ENCODE measurements at places on chromosomes 3 and 15. TPM values are rescaled to one million over a fixed set of nuclear protein-coding genes. Genes with fewer than 3 reads are reported as not detected.
A peak's percentile ranks its signal among the peaks of the same experiment; 100 is the strongest.

The RASGRP1 gene
- 0.99 TPM for total RNA-seq

The MAGI1 gene
- 17.1 TPM for total RNA-seq

The CD200R1L gene
- total RNA-seq = not detected

The GOLGA6B gene
- total RNA-seq = not detected

The KNG1 gene
- not detected for total RNA-seq

The TM6SF1 gene
- 6.2 TPM for total RNA-seq

The GRAMD2A gene
- 0.33 TPM for total RNA-seq

The CD276 gene
- 39.1 TPM for total RNA-seq

The CHL1 gene
- total RNA-seq = 46.5 TPM

The MORC1 gene
- total RNA-seq = not detected

The PEX11A gene
- total RNA-seq = 19.5 TPM

The CDCP1 gene
- 3.0 TPM for total RNA-seq

GRCh38 chr15:80580536-80581260 is 114.4 kb upstream of the ABHD17C start:
- DNase-seq = no peak

- DNase-seq = no peak
These were observed 35.6 kb downstream of the SNAPC5 start for GRCh38 chr15:66461917-66462316.

- no peak for DNase-seq
These were observed 18.1 kb downstream of the LARP6 start for GRCh38 chr15:70835841-70836240.

GRCh38 chr15:65027593-65027992 is 1.8 kb downstream of the MTFMT start:
- no peak for DNase-seq

- no peak for DNase-seq
These were observed 21.8 kb upstream of the PTX3 start for GRCh38 chr3:157414861-157415260.

- no peak for DNase-seq
These were observed 286.5 kb downstream of the NSUN3 start for GRCh38 chr3:94349310-94349878.

- no peak for DNase-seq
These were observed 208.5 kb downstream of the CLSTN2 start for GRCh38 chr3:140143367-140144069.

- DNase-seq = no peak
These were observed 54.3 kb downstream of the GLB1 start for GRCh38 chr3:33042668-33043067.

DNA sequence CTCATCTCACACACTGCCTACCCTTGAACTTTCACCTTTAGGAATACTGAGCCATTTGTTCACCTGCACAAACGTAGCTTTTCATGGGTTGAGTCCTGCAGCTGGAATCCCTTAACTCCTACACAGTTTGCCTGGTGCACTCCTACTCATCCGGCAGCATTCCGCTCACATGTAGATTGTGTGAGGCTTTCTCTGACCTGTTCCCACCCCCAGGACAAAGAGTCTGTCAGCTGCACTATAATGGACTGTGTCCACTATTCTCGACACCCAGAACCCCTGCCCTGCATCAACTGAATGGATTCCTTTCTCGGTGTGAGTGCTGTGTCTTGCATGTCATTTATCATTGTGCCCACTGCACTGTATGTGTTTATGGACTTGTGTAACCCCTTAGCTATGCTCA is 54.9 kb downstream of the EPHB3 start:
- no peak for DNase-seq

DNA sequence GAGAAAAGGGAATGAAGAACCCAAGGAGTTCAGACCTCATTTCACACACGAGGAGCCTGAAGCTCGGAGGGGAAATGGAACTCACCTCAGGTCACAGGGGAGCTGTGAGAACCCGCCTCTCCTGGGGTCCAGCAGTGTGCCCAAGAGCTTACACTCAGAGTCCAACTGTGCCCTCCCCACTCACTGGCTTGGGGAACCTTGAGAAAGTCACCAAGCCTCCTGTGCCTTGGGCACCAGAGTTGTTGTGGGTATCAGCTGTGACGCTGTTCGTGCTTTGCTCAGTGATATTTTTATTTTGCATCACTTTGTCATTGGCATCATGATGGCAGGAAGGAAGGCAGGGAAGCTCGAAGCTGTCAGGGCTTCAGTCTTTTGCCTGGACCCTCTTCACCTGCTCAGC is 83.4 kb downstream of the TLE3 start:
- no peak for DNase-seq

- DNase-seq = no peak
These were observed 109.6 kb downstream of the PLD1 start for GRCh38 chr3:171700653-171701052.

GRCh38 chr15:99143655-99144610 is 39.1 kb downstream of the SYNM start:
- no peak for DNase-seq

DNA sequence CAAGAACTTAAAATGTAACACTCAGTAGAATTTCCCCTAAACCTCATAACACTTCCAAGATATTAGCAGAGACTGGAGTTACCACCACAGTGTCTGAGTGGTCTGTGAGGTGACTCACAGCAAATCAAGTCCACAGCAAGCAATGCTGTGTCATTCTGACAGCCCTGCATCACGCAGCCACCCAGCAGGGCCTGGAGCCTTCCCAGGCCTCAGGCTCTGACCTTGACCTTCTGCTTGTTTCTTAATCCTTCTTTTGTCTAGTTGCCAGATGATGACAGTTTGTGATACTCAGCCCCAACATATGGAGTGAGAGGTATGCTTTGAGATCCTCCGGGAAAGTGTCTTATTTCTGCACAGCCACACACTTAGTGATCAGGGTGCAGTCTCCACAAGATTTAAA is 82.5 kb downstream of the TOP2B start:
- DNase-seq = no peak

GRCh38 chr3:67018789-67019526 is 20.9 kb downstream of the KBTBD8 start:
- DNase-seq = no peak

GRCh38 chr3:174822320-174822719 is 36.8 kb upstream of the NAALADL2 start:
- DNase-seq = no peak

DNA sequence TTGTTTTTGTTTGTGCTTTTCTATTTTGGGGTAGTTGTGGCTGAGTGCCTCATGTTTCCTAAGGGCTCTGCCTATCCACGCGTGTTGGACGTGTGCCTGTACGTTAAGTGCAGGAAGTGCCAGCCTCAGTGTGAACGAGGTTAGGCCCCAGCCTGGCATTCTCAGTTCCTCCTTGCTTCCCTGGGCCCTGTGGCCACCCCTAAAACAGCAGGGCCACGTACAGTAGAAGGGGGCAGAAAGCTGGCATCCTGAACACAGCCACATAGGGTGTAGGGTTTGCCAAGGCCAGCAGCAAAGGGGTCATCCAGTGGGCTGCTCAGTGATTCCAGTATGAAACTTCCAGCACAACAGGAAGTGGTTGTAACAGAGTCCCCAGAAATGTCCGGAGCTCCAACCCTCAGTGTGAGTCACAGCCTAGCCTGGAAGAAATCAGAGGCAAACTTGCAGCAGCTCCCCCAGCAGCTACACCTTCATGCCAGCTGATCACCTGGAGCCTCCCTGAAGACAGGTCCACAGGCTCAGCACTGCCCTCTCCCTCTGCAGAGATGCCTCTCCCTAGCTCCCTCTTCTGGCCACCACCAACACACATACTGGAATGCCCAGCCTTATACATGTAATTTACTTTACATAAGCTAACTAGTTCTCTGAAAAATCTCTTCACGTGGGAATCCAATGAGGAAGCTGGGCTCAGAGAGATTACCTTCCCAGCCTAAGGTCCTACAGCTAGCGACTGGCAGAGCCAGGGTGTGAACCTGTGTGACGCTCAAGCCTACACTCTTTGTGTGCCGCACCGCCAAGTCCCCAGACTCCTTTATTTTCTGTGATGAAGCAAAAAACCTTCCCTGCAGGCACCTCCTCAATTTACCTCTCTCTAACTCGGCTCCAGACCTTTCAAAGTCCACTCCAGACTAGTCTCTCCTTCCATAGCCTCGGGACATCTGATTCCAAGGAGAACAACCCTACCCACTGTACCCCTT is 26.6 kb downstream of the ILDR1 start:
- no peak for DNase-seq

GRCh38 chr3:10015461-10015904 is 10.8 kb upstream of the FANCD2 start:
- peak; percentile 98 for DNase-seq

DNA sequence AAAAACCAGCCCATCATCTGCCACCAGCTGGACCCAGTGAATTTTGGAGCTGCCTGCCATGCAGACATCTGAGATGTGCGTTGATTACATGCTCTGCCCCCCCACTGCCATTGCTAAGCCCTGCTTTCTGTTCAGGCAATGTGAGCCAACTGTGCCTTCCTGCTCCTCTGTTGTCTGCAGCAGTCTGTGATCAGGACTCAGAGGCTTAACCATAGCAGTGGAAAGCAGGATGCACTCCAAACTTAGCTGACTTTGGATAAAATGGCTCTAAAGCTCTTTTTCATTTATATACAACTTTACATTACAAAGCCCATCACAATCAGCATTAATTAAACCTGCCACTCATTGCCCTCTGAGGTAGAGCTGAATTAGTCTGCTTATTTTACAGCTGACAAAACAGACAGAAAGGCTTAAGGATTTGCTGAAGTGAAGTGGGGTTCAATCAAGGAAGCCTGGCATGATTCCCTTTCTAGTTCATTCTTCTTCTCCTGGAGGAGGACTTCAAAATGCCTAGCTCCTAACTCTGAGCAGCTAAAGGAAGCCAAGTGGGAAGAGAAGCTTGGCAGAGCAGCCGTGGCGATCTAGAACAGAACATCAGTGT is 15.7 kb upstream of the RPS27L start:
- peak; percentile 37 for DNase-seq

- no peak for DNase-seq
These were observed 57.5 kb upstream of the ITGA11 start for GRCh38 chr15:68489421-68489820.

DNA sequence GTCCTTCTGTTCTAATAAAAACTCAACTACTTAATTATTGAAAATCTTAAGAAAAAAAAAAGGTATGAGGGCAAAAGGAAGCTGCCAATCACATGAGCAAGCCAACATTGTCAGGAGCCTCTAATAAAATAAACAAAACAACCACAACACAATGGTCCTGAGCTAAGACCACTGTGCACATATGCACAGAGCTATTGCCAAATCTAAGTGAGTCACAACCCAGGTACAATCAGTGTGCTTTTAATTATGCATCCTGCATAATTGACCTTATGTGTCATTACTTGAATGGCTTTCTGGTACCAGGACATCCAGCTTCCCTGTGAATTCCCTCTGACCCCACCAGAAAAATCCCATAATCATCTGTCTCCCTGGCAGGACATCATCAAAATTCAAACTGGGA is 639.8 kb downstream of the MAGI1 start:
- DNase-seq = no peak

GRCh38 chr3:186532598-186533072 is 11.5 kb downstream of the CRYGS start:
- no peak for DNase-seq

DNA sequence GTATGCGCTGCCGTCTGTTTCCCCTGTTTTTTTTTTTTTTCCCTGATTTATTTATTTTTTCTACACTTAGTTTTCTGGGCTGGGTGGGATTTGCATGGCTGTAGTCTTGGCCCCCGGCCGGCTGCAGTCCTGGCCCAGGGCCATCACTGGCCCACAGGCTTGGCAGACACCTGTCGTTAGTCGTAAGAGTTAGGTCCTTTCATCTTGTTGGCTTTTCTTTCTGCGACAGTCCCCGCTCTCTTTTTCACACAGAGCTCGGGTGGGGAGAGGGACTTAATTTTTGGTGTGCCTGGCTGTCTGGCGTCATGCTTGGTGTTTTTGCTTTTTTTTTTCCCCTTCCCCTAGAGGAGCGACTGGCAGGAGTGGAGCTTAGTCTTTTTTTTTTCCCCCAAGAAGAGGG is 183.4 kb downstream of the KLF13 start:
- no peak for DNase-seq

DNA sequence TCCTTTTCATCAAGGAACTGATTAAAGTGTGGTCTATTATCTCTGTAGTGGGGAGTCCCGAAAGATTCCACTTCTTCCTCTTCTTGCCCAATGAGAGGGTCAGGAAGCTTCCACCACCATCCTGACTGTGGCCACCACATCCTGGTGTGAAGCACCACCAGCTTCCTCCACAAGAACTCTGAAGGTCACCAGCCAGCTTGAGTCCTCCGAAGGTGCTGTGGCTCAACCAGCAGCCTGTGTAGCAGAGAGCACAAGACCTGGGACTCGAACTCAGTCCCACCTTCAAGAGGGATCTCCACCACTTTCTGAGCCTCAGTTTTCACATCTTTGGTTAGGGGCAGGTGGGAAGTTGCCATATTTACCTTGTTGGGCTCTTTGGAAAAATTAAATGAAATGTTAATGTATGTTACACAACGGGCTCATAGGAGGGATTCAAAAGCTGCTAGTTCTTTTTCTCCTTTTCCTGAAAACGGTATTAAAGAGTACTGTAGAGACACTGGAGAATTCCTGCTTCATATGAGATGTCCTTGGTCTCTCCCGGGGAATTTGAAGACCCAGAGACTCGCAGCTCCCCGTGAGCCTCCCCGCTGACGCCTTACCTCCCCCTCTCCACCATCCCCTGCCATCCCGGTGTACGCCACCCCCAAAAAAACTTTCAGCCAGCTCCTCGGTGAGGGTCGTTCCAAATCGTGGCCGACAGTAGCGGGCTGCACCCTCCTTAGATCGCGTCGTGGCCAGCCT is 816 bp upstream of the ACAN start:
- DNase-seq = no peak

DNA sequence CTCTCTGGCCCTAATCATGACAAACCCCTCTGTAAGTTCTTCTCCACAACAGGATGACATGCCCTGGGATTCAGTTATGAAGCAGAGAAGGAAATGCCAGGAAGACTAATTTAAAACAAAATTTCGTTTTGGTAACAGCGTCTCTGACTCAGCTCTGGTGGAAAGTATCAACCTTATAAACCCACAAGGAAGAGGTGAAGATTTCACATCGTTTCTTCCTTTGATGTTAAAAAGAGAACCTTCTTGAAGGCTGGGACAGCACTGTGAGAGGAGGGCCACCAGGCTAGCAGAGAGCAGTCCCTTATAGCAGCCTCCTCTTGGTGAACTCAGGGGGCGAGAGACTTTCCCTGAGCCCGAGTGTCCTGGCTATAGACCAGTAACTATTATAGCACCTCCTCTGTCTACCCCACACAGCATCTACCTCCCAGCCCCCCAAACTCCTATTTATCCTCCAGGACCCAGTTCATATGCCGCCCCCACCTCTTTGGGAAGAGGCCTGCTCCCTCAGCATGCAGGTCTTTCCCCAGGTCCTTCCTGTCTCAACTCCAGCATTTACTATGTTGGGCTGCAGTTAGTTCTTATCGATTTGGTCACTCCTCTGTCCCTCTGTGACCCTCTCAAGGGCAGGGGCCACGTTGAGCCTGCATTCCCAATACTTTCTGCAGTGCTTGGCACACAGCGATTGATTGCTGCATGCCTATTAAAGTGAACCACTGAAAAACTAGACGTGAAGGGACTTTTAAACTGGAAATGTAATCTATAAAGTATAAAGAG is 321.5 kb upstream of the ICE2 start:
- DNase-seq = no peak

DNA sequence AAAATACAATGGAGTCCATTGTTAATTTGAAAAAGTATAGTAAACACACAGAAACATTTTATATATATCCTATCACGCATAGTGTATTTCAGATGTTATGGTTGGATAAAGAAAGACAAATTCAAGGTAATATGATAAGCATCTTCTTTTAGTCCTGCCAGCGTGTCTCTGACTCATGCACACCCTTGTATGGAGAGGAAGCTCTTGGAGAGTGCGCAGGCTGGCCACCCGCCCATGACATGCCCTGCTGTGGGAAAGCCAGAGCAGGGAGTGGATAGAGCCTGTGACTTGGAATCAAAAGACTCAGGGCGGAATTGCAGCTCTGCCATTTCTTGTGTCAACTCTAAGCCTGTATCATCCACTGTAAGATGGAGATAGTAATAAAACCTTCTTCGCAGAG is 23.0 kb upstream of the COPG1 start:
- no peak for DNase-seq
